ENCODE measurements at places on chromosomes 6 and 20.

DNA sequence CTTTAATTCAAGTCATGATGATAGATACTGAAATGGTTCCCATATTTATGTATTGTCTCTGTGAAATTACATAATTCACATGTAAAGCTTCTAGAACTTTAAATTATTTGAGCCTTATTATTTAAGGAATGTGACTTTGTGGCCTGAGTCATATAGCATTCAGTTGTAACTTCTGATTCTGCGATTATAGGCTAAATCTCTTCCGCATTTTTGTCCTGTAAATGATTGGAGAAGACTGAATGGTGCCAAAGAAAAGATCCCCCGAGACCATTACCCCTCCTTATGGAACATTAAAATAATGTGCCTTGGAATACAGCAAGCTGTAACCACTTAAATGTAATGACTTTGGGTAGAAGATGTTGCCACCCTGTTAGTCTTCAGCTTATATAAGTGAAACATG is 63.3 kb upstream of the MAP7 start:
- DNase-seq, result no peak

DNA sequence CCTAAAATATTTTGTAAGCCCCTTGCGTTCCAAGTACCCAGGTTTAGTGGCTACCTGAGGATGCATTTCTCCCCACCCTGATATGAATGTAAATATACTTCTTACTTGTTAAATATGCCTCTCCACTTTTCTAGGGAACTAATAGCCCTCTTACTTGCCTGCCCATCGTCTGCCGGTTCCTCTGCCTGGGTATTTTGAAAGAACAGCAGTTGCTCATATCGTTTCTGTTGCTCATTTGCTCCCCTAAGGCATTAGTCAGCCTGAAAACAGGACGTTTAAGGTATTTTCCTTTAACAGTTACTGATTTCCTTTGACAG is 141.3 kb upstream of the CARMIL1 start:
- DNase-seq, result no peak

- no peak for DNase-seq
These were observed 72.2 kb downstream of the HAO1 start for GRCh38 chr20:7868108-7868507.

GRCh38 chr6:71420095-71420692 is 131.6 kb downstream of the OGFRL1 start:
- no peak for DNase-seq

DNA sequence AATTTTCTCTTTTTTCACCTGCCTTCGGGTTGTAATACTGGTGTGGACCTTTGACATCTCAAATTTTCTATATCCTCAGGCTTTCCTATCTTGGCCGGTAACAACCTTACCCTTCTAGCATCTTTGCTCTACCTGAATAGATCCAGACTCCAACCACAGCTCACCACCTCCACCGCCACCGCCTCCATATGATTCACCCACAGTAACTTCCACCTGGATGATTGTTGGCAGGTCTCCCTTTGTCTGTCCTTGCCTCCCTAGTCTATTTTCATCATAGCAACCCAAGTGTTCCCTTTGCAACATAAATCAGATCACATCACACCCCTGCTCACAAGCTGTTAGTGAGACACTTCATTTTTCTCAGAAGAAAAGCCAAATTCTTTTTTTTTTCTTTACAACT is 525.8 kb upstream of the POU3F2 start:
- no peak for DNase-seq

DNA sequence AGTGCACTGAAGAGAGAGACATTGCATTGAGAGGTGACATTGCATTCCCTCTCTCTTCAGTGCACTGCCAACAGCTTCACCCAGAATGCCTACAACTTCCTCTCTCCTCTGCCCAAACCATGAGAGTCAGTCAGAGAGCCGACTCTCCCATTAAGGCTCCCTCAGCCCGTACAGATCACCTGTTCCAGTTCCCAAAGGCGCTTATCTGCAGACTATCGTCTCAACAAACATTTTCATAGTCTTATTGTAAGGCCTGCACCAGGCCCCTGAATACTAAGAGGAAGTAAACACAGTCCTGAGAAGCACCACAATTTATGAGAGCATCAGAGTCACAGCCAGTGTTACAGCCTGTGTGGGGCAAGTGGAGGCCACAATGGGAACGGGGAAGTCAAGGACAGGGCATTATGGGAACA is 53.7 kb downstream of the GFOD1 start:
- DNase-seq, result no peak

DNA sequence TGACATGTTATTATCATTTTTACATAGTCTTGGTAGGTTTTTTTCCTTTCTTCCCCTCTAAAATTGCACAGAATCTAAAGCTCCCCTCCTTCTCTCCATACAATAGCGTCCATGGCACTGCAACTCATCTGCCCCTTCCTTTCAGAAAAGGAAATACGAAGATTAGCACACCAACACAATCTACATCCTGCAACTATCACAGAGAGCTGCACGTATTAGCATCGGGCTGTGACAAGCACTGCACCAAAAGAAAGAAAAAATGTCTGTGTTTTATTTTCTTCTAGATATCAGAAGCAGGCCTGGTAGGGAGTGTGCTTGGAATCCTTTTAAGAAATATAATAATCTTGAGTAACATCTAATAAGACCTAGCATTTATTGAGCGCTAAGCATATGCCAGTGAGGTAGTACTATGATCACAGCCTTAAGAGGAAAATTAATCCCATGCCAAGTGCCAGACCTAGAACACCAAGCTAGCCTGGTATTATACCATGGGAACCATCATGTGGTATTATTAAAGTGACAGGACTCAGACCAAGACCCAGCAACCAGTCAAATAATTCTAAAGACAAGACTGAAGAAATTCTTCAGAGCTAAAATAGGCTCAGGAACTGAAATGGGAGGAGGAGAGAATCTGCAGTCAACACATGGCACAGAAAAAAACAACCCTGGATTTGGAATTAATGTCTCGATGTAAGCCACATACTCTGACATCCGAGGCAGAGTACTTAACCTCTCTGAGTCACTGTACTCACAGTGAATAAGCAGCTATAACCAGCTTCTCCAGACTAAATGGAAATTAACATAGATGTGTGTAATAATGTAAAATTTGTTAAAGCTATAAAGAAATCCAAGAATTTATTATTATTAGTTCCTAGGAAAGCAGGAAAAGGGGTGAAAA is 124.3 kb downstream of the IPCEF1 start:
- DNase-seq, result no peak

DNA sequence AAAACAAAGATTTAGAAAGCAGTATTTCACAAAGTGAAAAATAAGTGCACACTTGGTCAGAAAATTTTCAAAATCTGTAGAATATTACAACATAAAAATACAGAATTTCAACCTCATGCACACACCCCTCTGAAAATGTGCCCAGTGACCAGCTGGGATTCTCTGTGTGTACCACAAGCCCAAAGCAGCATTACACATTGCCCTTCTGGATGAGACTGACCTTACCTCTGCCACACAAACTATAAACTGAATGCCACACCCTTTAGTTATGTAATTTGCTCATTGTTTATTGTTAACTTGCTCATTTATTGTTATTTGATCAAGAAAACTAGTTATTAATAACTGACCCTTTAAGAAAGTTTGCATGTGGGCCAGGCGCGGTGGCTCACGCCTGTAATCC is 303.0 kb downstream of the FOXC1 start:
- DNase-seq, result no peak

- DNase-seq, result no peak
These were observed 124.5 kb upstream of the SAMD5 start for GRCh38 chr6:147384029-147384428.

DNA sequence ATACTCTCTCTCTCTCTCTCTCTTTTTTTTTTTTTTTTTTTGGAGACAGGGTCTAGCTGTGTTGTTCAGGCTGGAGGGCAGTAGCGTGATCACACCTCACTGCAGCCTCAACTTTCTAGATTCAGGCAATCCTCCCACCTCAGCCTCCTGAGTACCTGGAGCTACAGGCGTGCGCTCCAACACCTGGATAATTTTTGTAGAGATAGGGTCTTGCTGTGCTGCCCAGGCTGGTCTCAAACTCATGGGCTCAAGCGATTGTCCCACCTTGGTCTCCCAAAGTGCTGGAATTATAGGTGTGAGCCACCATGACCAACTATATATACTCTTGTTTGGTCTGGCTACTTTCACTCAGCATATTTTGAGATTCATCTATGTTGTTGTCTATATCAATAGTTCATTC is 154.9 kb downstream of the ZFAND3 start:
- no peak for DNase-seq

- DNase-seq, result no peak
These were observed 678.8 kb upstream of the MARCKS start for GRCh38 chr6:113178349-113178748.

GRCh38 chr6:68958327-68958726 is 323.2 kb downstream of the ADGRB3 start:
- no peak for DNase-seq

DNA sequence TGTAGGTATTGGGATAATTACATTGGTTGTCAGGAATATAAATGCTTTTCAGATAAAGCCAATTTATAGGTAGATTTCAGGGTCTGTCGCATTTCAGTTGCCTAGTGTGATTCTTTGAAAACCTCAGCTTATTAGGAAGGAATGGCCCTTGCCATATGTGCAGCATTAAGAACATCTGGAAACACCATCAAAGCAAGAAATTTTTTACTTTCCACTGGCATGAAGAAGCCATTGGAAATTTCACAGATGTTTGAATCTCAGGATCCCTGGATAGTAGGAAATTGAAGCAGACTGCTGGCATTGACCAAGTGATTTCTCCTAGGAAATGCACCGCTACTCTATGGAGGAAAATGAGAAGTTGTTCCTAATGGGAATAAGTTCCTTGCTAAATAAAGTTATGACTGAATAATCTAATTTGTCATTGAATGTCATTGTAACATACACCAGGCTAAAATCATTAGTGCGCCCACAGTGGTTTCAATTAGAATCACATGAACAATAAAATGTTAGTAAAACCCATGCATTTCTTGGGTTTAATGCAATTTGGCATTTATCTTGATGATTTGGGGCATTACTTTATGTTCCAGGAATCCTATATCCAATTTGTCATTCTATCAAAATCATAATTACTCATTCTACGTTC is 950.1 kb downstream of the EPHA7 start:
- no peak for DNase-seq

GRCh38 chr6:71395731-71396409 is 107.3 kb downstream of the OGFRL1 start:
- no peak for DNase-seq

- no peak for DNase-seq
These were observed 152.3 kb upstream of the BEND6 start for GRCh38 chr6:56802584-56802983.

DNA sequence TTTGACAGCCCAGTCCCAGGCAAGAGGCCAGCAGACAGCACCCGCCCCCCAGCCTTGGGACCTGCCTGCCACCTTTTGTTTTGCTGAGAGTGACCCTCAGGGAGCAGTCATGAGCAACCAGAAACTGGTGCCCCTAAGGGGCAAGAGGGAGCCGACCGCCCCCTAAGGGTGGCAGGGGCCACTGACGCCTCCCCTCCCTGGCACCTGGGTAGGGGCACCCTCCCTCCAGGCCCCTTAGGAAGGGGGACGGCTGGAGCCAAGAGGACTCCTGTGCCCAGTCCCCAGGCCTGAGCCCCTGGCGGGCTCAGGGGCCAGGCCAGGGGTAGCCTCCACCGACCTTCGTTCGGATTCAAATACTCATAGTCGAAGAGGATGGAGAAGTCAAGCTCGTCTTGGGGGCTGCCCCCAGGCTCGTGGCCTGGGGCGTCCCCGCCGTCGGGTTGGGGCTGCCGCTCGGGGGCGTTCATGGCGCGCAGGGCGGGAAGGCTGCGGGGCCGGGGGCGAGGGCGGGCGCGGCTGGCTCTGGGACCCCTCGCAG is 417 bp downstream of the NFATC2 start:
- no peak for DNase-seq

DNA sequence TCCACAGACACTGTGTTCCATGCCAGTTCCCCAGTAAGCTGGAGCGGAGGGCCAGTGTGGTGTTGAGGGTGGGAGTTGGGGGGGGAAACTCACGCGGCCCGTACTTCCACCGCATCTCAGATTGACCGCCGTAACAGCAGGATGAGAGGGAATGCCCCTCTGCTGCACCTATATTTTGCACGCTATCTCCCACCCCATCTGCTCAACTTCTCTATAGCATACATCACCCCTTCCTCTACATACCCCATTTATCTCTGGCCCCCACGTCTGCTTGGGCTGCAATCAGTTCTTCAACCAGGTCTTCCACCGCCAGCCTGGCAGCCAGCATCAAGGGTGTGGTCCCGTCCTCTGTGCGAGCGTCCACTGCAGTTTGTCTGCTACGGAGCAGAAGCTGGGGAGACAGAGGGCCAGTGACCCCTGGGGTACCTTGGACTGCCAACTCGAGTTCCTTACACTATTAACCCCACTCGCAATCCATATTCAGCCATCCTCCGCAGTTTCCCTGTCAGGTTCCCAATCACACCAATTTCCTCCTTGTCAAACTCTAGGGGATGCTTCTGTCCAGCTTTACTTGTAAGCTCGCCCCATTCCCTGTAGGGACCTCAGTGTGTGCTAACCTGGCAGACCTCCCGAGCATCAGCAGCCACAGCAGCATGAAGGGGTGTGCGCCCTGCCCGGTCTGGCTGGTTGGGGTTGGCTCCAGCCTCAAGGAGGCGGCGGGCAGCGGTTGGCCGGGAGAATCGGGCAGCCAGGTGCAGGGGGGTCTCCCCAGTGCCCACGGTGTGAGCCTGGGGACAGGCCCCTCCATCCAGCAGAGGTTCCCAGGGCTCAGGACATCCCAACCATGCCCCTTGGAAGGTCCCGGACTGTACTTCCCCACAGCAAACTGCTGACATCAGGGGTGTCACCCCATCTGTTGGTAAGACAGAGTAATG is 4.5 kb upstream of the GPSM3 start:
- DNase-seq, result no peak

DNA sequence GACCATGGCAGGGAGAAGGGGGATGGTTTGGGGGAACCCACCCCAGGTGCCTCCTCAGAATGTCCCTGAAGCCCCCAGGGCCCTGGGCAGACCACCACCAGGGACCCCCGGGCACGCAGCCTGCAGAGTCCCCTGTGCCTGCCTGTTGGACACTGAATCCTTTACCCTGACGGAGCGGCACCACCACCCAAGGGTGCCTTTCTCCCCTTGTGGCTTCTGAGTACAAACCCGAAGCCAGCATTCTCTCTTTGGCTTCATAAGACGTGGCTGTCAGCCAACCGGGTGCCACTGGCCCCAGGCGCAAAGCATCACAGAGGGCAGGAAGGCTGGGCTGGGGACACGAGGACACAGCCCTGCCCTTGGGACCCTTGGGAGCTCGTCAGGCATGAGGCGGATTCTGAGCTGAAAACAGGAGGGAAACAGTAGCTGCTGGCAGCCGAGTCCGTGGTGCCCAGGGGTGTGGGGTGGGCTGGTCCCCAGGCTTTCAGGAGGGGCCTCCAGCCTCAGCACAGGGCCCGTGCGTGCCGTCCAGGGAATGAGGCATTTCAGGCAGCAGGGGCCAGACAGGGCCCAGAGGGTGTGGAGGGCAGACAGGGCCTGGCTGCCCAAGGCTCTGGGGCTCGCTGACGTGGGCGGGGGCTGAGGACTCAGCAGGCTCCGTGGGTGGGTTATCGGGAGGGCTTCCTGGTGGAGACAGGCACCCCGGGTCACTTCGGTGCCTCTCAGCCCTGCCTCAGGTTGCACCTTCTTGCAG is 3.5 kb downstream of the COL9A3 start:
- no peak for DNase-seq

DNA sequence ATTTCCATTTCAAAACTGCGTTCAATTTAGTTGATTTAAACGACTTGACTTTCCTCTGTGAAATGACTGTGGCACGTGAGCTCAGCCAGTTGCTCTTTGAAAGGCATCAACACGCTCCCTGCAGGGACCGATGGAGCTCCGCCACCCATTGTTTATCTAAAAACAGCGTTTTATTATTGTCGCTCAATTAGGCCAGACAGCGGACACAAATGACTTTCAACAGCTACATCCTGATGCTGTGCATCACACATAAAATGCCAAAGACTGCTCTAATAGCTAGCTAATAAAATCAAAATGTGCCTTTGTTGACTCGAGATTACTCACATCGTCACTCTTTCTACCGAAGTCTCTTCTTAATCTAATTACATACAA is 332.5 kb downstream of the CD83 start:
- DNase-seq, result no peak

All from NCI-H524 treated with DMSO at 0.1 percent for 48 hours (cell line).